Activated gamma-delta T cell treated with Interleukin-2 at 50 U/mL for 16 hours (primary cell): ENCODE measurements at places on chromosomes 3 and 15.
A peak's percentile ranks its signal among the peaks of the same experiment; 100 is the strongest.

DNA sequence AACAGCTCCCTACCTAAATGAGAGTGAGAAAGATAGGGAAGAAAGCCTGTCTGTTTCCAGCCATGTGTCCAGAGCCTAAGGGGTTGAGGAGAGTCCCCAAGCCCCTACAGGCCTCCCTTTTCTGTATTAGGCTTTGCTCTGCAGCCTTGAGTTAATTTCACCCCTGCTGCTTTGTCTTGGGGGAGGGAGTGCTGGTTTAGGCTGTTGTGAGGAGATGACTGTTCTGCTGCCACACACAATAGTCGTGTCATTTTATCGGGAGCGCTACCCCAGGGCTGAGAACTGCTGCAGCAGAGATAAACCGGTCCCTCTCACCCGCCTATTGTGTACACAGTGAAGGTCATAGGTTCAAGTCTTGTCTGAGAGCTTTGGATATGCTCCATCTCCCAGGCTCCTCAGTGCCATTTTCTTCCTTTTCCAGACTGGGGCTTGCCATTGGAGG lies 1.4 kb downstream of the ZNF609 start:
- DNase-seq, result peak; percentile 6

DNA sequence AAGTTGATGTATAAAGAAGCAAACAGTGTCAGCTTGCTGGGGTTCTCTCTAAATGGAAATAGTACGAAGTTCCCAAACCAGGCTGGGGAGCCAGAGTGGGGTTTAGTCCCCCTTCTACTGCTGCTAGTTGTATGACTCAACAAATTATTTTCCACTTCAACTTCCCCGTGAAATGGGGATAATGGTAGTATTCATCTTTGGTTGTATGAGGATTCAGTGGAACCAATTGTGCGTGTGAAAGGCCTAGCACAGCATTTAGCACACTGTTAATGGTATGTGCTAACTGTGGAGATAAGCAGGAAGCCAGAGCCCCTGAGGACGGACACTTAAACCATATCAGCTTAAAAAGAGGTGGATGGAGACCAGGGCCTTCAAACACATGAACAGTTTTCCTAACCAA lies 4.2 kb downstream of the SORD start:
- DNase-seq, result no peak

- no peak for DNase-seq
Observed at GRCh38 chr3:14565868-14566588, 25.9 kb upstream of the GRIP2 start.

DNA sequence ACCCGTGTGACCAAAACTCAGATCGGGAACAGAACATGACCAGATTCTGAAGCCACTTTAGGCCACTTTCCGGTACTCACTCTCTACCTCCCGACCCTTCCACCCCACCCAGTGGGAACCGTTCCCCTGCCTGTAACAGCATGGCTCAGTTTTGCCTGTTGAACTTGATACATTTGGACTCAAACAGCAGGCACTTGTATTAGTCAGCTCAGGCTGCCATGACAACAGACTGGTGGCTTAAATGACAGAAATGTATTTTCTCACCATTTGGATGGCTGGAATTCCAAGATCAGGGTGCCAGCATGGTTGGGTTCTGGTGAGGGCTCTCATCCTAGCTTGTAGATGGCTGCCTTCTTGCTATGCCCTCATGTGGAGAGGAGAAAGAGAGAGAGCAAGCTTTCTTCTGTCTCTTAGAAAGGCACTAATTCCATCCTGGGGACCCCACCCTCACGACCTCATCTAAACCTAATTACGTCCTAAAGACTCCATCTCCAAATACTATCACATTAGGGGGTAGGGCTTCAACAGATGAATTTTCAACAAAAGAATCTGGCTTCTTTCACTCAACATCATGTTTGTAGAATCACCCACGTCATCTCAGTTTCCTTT lies 9.3 kb upstream of the SSUH2 start:
- no peak for DNase-seq

DNA sequence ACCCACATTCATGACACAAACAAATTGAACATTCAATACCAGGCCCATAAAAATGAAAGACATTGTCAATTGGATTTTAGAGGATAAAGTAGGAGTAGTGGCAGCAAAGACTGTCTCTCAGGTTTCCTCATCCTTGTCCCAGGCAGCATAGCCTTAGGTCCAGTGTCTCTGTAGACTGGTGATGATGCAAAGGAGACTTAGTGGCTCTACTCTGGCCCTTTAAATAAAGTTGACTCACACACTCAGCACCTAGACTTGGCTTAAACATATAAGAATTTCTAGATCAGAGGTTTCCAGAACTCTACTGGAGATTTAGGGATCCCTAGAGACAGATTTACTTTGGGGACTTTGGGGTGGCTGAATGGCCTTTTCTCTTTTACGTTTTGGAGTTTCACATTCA lies 166.6 kb downstream of the NR1D2 start:
- DNase-seq, result no peak

GRCh38 chr3:13682331-13683013 lies 133.5 kb downstream of the FBLN2 start:
- no peak for DNase-seq

DNA sequence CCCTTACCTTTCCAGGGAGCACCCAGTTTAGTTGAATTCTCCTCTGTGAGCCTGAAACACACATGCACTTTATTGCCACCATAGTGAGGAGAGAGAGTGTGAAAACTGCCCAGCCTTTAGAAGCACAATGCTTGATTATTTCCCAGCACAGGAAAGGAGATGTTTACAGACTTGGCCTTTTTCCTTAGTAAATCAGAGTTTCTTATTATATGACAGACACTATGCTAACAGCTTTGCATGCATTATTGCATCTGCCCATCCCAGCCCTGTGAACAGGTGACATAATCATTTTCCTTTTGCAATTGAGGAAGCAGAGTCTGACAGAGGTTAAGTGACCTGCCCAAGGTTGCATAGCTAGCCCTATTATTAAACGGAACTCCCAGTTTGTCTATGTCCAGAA lies 36.5 kb downstream of the CAPN3 start:
- DNase-seq, result no peak

DNA sequence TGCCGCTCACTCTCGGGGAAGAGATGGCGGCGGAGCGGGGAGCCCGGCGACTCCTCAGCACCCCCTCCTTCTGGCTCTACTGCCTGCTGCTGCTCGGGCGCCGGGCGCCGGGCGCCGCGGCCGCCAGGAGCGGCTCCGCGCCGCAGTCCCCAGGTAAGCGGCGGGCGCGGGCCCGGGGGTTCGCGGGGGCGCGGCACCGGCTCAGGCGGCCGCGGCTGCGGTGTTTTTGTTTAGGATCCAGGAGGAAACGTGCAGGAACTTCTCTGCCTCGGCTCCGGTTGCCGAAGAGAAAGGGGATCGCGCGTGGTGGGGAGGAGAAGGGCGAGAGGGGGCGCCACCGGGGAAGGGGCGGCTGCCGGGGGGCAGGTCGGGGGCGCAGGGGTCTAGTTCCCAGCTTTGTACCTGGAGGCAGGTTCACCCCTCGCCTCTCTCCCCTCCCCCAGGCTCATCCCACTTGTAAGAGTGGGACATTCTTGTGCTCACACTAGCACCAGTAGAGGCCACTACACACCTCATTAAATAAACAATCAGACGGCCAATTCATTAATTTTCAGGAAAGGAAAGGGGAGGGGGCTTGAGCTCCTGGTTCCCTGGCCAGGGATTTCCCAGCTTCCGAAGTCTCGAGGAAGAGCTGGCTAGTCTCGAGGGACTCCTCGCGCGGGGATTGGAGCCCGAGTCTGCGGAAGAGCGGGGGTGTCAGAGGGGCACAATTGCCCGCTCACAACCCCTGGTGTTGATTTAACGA lies 562 bp downstream of the NEO1 start:
- peak; percentile 24 for DNase-seq

DNA sequence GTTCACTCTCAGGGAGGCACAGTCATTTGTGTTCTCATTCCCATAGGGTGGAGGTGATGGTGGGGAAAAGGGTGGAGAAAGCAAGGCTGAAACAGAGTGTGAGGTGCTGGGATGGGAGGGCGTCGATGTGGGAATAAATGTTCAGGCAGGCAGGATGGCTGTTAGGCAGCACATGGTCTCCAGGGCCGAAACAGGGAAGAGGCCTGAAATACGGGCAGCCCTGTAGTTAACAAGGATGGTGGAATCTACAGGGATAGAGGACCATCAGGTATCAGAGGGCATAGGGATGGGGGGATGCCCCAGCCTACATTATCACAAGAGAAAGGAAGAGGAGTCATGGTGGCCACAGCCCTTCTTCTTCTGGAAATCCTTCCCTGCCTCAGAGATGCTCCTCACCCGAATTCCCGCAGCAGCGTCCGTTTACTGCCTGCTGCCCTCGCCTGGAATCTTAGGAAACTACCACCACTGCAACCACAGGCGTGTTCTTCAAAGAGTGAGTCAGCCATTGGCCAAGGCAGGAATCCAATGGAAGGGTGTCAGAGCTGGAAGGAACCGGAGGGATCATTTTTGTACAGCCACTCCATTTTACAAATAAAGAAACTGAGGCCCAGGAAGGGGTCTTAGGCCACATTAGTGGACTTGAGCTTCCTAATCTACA lies 49.7 kb upstream of the POMGNT2 start:
- DNase-seq, result no peak

DNA sequence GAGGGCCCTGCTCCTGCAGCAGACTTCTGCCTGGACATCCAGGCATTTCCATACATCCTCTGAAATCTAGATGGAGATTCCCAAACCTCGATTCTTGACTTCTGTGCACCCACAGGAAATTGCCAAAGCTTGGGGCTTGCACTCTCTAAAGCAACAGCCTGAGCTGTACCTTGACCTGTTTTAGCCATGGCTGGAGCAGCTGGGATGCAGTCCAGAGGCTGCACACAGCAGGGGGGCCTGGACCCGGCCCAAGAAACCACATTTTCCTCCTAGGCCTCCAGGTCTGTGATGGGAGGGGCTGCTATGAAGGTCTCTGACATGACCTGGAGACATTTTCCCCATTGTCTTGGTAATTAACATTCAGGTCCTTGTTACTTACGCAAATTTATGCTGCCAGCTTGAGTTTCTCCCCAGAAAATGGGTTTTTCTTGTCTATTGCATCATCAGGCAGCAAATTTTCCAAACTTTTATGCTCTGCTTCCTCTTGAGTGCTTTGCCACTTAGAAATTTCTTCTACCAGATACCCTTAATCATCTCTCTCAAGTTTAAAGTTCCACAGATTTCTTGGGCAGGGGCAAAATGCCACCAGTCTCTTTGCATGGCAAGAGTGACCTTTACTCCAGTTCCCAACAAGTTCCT lies 11.8 kb upstream of the MYO5A start:
- no peak for DNase-seq

DNA sequence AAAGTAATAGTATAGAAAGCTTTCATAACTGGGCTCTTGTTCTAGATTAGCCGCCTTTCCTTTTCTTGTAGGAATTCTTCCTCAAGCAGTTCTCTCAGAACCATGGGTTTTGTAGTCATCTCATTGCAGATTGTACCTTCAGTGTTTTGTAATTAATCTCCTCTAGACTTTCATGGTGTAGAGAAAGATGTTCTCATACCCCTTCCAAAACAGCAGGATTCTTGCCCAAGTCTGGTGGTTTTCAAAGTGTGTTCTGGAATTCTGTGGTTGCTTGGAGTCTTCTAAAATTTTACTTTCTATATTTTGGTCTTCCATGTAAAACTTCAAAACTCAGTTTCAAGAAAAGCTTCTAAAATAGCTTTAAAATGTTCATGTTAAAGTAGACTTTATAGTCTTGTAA lies 293.8 kb downstream of the PTPRG start:
- DNase-seq, result no peak

DNA sequence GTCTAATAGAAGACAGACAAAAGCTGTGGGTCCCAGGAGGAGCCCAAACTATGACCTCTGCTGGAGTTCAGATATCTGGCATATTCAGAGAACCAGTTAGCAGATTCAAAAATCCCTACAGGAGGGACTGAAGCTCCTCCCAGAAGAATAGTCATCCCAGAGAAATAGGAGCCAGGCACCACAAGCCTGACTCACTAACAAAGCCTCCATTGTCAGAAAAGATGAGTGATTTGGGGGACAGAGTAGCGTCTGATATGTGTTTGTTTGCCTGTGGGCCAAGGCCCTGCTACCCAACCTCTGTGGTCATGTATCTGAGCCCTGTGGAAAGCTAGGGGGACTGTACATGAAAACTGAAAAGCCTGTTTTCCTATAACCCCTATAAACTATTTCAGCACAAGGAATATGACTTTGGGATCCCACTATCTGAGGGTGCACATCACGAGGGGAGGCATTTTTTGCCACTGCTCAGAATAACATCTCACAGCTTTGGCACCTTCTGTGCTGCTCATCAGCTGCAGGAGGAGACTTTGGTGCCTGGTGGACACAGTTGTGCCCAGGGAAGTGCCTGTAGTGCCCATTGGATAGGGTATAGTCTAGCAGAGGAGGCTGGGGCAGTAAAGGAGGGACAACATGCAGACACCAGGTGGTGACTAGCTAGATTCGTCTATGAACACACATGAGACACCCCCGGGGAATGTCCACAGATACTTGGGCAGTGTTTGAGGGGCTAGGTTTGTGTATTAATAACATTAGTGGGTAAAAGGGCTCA lies 9.7 kb upstream of the LARP6 start:
- DNase-seq, result no peak

DNA sequence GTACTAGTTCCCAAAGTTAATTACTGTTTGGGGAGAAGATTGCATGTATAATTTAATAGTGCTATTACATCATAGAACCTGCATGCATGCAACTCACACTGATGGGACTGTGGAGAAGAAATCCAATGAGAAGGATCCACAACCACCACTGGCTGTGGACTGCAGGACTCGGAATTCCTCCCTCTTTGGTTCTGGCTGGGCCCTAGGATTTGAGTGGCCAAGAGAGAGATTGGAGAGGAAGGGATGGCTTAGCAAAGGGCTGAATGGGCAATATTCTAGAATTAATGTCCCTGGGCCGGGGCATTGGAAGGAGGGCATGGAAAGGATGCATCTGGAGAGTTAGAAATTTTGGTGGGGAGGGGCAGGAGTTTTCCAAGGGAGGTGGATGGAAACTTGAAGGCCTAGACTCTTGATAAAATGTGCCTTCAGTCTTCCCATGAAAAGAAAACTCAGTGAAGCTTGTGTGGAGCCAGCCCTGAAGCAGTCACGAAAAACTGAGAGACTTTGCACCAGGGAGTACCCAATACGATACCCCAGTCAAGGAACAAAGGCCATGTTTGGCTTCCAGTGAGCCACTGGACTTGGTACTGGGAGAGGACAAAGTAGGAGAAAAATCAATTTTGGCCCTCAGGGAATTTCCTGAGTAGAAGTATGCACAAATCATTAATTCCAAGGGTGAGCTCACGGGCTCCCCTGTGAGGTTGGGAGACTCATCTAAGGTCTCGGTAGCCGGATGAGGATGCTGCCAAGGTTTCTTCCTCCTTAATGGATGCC lies 31.4 kb upstream of the TPM1 start:
- DNase-seq, result no peak

- no peak for DNase-seq
Observed at GRCh38 chr3:193640165-193640715, 47.2 kb downstream of the OPA1 start.
